ENCODE measurements at places on chromosomes 5 and 9.

GRCh38 chr9:17339156-17339555 lies 204.3 kb downstream of the CNTLN start:
- no peak for DNase-seq

- no peak for DNase-seq
These were observed 353.9 kb upstream of the PAPPA start for GRCh38 chr9:115799734-115800133.

- DNase-seq: no peak
These were observed 6.4 kb downstream of the NOP16 start for GRCh38 chr5:176381979-176382378.

DNA sequence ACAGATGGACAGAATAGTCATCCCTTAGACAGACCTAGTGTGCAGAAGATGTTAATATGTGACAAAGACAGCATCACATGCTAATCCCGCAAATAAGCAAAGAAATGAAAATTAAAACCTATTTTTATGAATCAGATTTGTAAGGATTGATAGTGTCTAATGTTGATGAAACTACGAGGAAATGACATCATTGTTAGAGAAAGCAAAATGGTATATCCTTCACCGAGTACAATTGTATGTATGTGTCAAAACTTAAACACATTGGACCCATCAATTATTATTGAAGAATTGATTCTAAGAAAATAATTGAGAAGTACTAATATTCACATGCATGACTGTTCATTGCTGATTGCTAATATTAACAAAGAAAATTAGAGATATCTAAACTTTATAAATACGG lies 493.2 kb downstream of the BNC2 start:
- no peak for DNase-seq

DNA sequence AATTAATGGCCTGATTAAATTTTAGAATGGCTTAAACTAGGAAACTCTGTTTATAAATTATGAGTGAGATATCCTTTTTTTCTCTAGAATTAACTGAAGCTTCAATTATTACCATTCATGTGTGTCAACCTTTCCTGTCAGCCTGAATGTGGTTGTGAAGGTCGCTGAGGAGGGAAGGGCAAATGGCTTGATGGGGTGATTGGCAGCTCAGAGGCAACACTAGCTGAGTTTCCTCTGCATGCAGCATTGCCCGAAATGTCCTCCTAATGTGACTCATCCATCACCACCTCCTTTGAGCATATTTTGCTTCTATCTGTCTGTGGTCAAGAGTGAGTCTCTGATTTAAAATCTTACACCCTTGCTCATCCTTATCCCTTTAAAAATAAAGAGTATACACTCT lies 281.9 kb downstream of the TENT4A start:
- DNase-seq: no peak

DNA sequence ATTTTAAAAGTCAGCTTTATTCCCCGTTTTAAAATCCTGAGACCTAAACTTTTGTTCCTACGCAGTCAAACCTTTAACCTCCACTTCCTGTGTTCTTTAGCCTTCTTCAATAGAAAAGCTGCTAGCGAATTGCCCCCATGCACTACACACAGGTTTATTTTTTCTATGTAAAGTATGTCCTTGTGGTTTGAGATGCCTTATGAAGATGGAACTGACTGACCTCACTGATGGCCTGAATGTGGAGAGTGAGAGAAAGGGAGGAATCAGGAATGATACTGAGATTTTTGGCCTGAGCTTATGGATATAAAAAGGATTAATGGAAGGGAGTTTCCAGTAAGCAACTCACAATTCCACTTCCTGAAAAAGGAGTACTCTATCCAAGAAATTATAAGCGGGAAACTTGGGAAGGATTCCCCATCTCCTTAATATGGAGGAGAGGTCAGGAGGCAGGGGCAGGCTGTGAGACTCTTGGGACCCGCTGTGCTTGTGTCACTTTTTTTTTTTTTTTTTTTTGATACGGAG lies 89.5 kb downstream of the UGCG start:
- DNase-seq: no peak

DNA sequence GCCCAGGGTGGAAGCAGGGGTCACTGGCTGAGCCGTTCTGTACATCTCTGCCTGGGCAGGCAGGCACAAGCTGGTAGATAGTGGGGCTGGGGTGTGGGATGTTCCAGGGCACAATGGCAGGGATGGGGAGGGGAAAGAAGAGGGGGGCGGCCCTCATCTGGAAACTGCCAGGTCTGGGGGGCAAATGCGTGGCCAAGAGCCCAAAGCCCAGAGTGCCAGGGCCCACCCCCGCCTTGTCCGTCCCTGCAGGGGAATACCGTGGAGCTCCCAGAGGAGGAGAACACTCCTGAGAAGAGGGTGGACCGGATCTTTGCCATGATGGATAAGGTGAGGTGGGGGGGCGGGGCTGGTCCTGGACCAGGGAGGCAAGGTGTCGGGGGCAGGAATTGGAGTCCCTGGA lies 42.7 kb upstream of the HMCN2 start:
- no peak for DNase-seq

DNA sequence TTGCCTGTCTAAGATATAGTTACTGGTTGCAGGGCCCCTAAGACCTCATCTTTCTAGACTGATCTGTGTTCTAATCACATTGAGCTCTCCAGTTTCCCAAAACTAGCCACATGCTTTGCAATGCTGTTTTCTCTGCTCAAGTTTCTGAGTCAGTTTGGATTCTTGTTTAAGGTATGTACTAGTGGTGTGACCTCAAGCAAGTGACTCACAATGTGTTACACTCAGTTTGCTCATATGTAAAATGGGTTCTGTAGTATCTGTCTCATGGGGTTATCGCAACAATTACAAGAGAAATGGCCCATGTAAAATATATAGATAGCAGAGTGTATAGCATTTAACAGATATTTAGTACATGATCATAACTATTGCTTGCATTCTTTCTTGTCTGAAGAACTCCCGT lies 153.1 kb upstream of the ELL2 start:
- DNase-seq: no peak

DNA sequence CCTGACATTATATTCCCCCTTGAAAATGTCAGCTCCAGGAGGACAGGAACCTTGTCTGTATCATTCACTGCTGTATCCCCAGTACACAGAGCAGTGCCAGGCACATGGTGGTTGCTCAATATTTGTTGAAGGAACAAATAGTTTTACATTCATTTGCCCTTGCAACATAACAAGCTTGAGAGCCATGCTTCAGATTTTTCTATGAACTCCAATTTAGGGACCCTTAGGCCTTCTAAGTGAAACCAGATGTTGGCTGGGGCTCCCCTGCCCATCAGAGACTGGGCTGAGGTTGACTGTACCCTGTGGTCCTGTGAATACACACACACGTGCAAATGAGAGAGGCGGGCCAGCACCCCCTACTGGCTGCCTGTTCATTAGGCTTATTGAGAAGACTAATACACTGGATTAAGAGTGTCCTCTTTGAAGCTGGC lies 214.9 kb upstream of the WWC1 start:
- DNase-seq: no peak

- no peak for DNase-seq
These were observed 123.6 kb upstream of the CCDC112 start for GRCh38 chr5:115419846-115420585.

GRCh38 chr9:37747271-37747753 lies 6.3 kb upstream of the TRMT10B start:
- peak; percentile 55 for DNase-seq

GRCh38 chr9:27487128-27487640 lies 36.9 kb upstream of the IFNK start:
- no peak for DNase-seq

- DNase-seq: no peak
These were observed 42.5 kb downstream of the NXNL2 start for GRCh38 chr9:88577256-88578120.

DNA sequence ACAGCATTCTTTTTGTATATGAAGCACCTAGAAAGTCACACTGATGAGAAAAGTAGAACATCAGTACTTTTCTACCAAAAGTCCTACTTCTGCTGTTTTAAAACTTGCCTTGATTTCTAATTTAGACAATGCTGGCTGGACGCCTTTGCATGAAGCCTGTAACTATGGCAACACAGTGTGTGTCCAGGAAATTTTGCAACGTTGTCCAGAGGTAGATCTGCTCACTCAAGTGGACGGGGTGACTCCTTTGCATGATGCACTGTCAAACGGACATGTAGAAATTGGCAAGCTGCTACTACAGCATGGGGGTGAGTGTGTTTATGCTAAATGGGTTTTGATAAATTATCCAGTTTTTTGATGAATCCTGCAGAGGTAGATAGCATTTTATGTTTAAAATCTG lies 73.5 kb downstream of the SLF1 start:
- no peak for DNase-seq

DNA sequence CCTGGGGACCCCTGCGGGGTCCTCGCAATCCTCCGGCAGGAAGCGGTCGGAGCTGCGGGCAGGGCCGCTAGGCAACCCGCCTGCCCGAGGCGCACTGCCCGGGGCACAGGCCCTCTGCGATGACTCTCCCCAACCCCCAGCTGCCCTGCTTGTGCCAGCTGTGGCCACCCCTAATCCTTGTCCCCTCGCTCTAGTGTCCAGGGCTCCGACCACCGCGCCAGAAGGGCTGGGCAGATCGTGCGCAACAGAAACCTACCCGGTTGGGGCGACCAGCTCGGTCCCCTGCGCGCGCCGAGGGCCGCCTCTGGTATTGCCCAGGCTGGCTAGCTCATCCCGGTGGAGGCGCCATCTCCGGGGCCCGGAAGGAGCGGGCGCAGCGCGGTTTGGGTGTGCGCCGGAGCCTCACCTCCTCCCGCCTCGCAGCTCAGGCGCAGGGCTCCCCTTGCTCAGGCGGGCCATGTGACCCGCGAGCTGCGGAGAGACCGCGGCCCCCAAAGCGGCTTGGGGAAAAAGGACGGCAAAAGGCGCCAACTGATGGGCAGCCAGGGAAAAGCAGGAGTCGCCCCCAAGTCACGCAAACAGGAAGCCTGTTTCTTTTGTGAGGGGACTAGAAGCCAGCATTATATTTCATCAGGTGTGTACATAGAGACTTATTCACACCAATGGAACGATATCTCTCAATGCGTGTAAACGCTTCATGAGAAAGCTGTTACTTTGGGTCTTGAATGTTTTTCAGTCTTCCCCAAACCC lies 46.8 kb upstream of the RNF20 start:
- no peak for DNase-seq

DNA sequence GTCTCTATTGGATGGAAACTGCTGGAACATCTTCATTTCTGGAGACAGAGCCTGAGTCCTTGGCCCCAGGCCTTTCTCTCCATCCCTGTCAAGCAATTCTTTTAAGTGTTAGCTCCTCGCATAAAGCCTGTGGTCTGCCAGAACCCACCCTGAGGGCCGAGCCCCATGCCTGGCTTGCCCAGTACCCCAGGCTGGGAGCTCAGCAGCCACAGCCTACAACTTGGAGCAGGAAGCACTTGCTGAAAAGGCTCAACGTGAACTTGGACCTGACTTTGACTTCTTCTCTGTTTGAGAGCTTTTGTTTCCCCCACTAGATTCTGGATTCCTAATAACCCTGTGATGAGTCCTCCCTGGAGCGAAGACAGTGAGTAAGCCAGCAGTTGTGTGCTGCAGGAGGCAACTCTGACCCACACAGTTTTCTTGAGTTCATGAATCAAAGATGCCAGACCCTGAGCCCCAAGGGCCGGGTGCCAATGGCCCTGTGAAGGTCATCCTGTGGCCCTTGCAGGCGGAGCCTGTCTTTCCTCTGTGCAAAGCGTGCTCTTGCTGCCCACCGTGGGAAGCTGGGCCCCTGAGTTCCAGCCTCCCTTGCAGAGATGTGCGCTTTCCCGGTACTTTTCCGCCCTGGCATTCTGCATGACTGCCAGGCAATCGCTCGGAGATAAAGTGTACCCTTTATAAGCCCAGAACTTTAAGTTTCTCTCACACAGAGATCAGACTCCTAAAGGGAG lies 64.3 kb upstream of the RUFY1 start:
- DNase-seq: no peak

DNA sequence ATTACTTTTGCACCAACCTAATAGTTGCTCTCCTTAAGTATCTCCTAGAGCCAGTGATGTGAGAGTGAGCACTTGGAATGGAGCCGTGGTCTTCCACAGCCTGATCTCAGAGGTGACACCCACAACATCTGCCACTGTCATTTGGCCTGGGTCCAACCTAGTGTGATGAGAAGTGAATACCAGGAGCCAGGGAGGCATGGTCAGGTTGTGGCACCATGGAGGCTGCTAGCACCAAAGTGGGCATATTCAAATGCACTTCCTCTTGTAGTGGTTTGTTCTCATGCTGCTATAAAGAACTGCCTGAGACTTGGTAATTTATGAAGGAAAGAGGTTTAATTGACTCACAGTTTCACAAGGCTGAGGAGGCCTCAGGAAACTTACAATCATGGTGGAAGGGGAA lies 22.6 kb upstream of the CEP72 start:
- no peak for DNase-seq

- DNase-seq: no peak
These were observed 12.5 kb upstream of the ZSWIM6 start for GRCh38 chr5:61319388-61320146.

GRCh38 chr5:120007598-120007997 lies 378.2 kb downstream of the FAM170A start:
- no peak for DNase-seq

DNA sequence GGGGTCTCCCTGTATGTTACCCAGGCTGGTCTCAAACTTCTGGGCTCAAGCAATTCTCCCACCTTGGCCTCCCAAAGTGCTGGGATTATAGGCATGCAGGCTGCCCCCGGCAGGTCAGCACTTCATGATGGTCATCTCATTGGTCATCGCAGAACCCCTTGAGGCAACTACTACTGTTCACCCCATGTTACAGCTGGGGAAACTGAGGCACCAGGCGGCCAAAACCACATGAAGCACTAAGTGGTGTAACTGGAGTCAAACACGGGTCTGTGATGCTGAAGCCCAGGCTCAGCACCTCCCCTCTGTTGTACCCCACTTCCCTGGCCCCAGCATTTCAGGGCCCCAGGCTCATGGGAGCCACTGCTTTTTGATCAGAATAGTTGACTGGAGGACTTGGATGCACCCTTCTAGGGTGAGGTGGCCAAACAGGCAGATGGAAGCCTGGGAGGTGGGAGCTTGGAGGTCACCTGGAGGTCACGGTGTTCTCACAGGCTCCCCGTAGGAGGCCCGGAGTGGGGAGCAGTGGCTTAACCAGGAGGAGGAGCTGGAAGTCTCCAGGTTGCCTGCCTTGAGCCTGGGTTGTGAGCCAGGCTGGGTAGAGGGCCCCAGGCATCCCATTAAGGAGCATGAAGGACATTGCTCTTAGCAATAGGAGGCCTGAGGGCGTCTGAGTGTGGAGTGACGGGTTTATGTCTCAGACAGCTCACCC lies 57.3 kb upstream of the RPL26L1 start:
- DNase-seq: no peak

DNA sequence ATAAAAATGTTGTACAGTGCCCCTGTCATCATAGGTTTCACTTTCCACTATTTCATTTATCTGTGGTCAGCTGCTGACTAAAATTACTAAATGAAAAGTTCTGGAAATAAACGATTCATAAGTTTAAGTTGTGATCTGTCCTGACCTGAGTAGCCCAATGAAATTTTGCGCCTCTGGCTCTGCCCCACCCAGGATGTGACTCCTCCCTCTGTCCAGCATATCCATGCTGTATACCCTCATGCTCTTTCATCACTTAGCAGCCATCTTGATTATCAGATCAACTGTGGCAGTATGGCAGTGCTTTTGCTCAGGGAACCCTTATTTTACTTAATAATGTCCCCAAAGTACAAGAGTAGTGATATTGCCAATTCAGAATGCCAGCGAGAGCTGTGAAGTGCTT lies 97.3 kb downstream of the STARD4 start:
- DNase-seq: no peak

GRCh38 chr9:114570742-114571141 lies 16.8 kb upstream of the ATP6V1G1 start:
- DNase-seq: no peak
